ENCODE measurements at places on chromosomes 12 and 14.
A peak's percentile ranks its signal among the peaks of the same experiment; 100 is the strongest.

DNA sequence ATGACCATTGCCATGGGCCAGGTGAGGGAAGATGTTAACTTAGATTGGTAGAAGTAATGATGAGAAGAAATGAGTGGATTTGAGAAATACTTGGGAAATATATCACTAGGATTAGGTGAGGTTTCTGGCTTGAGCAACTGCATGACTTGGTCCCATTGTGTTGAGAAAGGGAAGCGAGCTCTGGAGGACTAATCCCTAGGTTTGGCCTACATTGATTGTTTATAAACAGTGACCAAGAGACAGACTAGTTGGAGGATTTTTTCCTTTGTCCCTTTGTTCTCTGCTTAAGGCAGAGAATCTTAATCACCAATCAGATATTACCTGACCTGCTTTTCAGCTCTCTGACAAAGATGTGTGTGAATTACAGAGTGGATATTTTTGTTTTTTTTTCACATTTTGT, 100.5 kb downstream of the AEBP2 start:
- DNase-seq = no peak

- DNase-seq = no peak
Measured at GRCh38 chr12:110244829-110245228, 36.2 kb upstream of the ATP2A2 start.

GRCh38 chr14:51504669-51505068, 147.0 kb upstream of the FRMD6 start:
- DNase-seq = no peak

DNA sequence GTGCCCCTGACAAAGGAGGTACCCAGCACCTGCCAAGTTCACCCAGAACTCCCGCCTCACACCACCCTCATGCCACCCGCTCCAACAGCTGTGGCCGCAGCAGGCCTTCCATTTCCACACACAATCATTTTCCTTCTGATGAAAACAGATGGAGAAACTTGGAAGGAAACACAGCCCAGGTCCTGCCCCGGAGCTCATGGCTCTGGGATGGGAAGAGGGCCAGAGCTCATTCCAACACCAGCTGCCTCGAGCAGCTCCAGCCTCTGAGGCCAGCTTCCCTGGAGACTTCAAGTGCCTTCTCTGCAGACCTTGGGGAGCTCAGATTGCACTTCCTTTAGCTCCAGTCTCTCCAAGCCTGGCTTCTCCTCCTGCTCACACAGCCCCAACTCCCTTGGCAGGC, 55.1 kb upstream of the CMKLR1 start:
- DNase-seq = no peak

DNA sequence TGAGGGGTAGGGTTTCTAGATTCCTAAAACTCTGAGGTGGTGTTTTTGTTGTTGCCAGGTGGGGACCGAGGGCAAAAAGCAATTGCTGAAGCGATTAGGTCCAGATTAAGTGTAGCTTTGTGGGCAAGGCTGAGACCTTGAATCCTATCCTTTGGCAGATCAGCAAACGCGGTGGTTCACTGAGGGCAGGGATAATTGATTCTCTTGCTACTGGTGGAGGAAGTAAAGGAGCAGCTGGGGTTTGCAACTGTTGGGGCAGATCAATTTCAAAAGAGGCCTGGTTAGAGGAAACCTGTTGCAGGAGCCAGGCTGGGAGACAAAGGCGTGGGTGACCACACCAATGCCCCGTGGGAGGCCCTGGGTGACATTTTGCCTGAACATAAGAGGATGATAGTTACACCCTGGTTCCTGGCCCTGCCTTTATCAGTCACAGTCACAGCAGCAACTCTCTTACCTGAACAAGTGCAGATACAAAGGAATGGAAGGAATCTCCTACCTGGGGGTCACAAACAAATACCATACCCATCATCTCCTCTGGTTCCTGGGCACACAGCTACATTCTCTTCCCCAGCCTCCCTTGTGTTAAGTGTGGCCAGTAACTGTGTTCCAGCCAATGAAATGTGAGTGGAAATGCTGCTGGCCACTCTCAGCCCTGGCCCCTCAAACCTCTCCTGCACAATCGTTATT, 43.3 kb upstream of the RASSF3 start:
- DNase-seq = no peak

GRCh38 chr12:21881965-21882364, 59.3 kb downstream of the ABCC9 start:
- no peak for DNase-seq

GRCh38 chr14:91523972-91524371, 13.9 kb upstream of the PPP4R3A start:
- no peak for DNase-seq

DNA sequence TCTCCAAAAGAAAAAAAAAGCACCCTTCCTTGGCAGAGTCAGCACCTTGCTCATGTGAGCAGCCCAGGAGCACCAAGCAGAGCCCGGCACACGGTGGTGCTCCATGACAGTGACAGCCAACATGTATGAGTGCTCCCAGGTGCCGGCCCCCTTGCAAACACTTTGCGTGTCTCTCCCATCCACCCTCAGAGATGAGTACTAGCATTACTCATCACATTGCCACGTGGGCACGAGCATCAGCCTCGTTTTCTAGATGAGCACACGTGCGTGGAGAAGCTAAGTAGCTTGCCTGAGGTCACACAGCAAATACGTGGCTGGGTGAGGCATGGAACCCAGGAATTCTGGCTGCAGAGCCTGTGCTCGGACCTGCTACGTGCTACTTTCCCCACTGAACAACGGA, 177.9 kb upstream of the PRMT8 start:
- DNase-seq = no peak

DNA sequence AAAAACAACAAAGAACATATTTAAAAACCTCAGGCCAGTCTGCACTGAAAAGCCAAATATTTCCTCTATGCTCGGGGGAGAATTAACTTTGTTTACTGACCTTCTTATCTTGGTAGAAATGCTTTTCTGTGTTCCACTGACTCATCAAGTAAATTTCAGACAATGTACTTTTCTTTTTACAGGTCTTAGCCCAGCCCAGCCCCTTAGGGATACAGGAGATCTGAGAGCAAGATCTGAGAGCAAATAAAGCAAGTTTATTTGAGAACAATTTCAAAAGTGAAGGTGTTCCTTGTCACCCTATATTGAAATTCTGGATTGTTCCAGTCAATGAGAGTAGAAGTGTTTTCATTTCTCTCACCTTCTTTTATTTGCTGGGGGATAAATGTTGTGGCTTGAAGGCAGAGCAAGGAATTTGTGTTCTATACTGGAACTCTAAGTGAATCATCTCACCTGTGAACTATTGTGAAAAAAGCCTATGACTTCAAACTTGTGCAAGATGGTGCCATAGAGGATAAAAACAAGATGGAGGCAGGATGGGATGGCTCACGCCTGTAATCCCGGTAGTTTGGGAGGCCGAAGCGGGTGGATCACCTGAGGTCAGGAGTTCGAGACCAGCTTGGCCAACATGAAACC, 7.9 kb upstream of the GPRC5A start:
- no peak for DNase-seq

GRCh38 chr14:36702474-36702873, 40.8 kb downstream of the PAX9 start:
- no peak for DNase-seq

DNA sequence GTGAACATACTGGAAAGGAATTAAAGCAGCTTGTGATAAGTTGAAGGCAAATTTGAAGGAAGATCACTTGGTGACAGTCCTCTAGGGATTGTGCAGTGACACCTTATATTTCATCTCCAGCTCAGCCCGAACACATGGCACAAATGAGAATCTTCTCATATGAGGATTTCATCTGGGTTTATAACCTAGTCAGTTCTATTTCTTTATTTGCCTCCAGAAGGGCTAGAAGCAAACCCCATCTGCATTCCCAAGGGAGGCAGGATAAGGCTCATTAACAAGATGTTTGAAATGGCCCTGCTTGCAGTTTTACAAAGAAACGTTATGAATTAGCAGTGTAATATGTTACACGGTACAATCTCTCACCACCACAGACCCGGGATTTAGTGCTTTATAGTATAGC, 90.7 kb upstream of the KRR1 start:
- DNase-seq = no peak

GRCh38 chr14:98189511-98189910, 1082.5 kb downstream of the BCL11B start:
- peak; percentile 38 for DNase-seq

DNA sequence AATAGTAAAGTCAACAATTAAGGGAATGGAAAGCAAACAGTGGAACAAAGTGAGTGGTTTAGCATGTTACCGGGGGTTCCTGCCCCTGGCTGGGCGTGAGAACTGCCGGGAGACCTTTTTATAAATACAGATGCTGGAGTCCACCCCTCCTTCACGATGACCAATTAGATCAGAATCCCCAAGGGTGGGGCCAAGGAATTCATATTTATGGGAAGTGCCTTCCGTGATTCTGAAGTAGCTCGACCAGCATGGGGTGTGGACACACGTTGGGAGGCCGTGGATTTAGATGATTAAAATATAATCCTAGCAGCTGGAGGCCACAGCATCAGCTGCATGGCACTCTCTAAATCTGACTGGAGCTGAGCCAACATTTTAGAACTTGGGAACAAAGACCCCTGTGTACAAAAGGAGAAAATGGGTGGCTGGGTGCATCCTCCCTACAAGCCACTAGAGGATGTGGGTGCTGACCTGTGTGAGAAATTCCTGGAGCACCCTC, 87.9 kb downstream of the SRRM4 start:
- no peak for DNase-seq

GRCh38 chr12:93460902-93461301, 6.4 kb upstream of the MRPL42 start:
- no peak for DNase-seq

- DNase-seq = no peak
Measured at GRCh38 chr14:72512925-72513324, 381.0 kb downstream of the DPF3 start.

- no peak for DNase-seq
Measured at GRCh38 chr12:119687879-119688278, 19.9 kb downstream of the PRKAB1 start.

GRCh38 chr14:101707863-101708620, 53.5 kb upstream of the PPP2R5C start:
- DNase-seq = no peak

DNA sequence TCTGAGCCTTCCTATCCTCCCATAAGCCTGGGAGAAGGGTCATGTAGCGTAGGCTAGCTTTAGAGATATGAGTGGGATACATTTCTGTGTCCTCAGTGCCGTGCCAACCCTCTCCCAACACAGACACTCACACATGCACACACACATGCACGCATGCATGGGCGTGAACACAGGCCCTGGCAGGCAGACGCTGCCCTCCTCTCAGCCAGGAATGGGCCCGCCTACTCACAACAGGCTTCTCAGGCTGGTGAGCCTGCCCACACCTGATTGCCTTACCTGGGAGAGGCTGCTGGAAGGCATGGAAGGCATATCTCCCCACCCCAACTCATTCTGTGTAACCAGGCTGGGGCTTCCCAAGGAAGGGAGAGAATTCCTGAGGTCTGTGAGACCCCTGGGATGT, 12.8 kb upstream of the ACVR1B start:
- no peak for DNase-seq
